ENCODE measurements at places on chromosomes 2 and 18. TPM values are rescaled to one million over a fixed set of nuclear protein-coding genes. Genes with fewer than 3 reads are reported as not detected.

- no peaks in the 10 kb centered on the region for H3K27me3 ChIP-seq
- no peak for DNase-seq
- no peaks in the 10 kb centered on the region for H3K4me1 ChIP-seq
- H3K36me3 ChIP-seq = no peaks in the 10 kb centered on the region
- no peak overlapping the region for H3K4me3 ChIP-seq
Measured at GRCh38 chr2:40535972-40536371, 84.1 kb upstream of the SLC8A1 start.

DNA sequence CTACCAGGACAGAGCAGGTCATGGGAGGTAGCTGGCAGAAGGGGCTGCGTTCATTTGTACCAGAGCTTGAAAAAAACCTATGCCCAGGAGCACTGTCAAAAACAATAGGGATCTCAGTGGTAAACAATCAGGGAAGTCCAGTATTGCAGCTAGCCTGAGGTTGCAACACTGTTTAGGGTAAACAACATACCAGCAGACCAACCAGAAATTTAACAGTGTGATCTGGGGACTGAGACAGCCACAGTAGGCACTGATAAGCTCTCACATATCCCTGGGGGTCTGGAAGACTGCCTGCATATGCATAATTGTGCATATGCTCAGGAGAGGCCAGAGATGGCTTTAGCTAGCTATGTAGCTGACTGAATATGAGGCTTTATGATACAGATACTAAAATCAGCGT, 12.0 kb upstream of the ZCCHC2 start:
- 0 out of 2 replicates have a peak, but pooled peaks cover 2% of the 10 kb centered on the region for H3K4me1 ChIP-seq
- no peak overlapping the region for H3K4me3 ChIP-seq
- no peak for DNase-seq
- H3K27me3 ChIP-seq = no peaks in the 10 kb centered on the region
- H3K27ac ChIP-seq = no peak overlapping the region

- H3K27me3 ChIP-seq = no peaks in the 10 kb centered on the region
- H3K36me3 ChIP-seq = no peaks in the 10 kb centered on the region
- H3K4me3 ChIP-seq = no peak overlapping the region
- DNase-seq = no peak
- H3K4me1 ChIP-seq = no peaks in the 10 kb centered on the region
Measured at GRCh38 chr2:18795906-18796305, 206.5 kb upstream of the NT5C1B start.

DSC1 gene
- total RNA-seq = not detected
